ENCODE measurements at places on chromosomes 2 and 18.

DNA sequence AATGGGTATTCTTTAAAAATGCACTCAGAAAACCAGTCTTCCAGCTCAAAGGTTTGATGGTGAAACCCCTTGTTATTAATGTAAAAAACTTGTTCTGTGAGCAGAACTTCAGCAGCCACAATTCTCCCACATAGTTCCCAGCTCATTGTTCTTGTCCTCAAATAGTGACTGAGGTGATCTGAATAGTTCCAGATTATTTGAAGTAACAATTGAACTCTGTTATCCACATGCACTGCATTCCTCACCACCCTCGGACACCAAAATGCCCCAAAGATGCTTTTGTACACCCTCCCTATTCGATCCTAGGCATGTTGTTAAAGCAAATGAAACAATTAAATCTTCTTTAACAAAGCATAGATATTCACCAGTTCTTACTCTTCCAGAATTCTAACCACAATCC lies 2186.8 kb upstream of the CELF4 start:
- DNase-seq, result no peak

GRCh38 chr2:3463944-3464343 lies 55.4 kb downstream of the ADI1 start:
- no peak for DNase-seq

DNA sequence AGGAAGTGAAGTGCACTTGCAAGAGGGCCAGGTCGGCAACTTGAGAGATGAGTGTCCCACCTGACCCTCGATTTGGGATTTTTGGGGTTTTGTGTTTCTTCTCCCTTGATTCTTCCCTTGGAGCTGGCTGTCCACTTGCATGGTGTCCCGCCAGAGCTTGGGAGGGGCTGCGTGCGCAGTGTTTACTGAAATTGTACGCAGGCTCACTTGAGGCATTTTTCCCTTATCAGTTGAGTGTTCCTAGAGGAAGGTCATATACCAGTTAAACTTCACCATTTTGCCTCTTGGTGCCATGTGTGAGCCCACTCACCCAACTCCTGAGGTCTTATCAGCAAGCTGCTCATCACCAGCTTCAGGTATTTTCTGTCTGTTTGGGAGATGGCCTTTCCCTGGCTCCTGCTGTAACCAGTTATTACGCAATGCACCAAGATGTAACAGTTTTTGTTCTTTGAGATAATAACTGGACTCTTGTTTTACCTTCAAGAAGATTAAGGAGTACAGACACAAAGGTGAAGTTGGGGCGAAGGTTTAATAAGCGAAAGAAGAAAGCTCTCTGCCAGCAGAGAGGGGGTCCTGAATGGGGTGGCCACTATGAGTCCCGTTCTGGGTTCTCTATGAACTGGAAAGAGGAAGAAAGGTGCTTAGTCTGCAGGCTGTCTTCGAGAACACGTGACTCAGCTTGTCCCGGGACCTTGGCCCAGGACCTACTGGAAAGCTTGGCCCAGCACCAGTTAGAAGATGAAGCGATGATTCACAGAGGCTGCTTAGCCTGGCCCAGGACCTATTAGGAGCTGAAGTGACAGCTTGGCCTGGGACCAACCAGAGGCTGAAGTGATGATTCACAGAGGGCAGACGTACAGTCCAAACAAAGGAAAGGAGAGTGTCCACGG lies 21.5 kb upstream of the TXNL4A start:
- peak; percentile 55 for DNase-seq

DNA sequence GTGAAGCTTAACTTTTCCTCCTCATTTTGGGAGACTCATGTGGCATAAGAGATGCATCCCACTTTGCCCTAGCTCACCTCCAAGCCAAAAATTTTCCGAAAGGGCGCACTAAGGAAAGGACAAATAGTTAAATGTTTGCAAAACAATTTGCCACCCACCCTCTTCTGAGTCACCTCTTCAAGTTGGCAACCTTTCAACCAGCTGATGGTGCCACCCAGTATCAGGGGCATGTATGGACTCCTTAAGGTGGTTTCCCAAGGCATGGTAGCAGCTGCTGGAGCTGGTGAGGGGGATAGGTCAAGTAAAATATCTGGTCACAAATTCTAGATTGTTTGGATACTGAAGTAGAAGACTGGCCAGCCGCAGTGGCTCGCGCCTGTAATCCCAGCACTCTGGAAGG lies 17.2 kb upstream of the ITGAV start:
- no peak for DNase-seq

- DNase-seq, result no peak
These were observed 44.9 kb downstream of the SOCS6 start for GRCh38 chr18:70333757-70334156.

GRCh38 chr18:3058328-3059191 lies 45.6 kb upstream of the LPIN2 start:
- DNase-seq, result no peak

GRCh38 chr2:196131949-196132925 lies 39.1 kb downstream of the STK17B start:
- no peak for DNase-seq

DNA sequence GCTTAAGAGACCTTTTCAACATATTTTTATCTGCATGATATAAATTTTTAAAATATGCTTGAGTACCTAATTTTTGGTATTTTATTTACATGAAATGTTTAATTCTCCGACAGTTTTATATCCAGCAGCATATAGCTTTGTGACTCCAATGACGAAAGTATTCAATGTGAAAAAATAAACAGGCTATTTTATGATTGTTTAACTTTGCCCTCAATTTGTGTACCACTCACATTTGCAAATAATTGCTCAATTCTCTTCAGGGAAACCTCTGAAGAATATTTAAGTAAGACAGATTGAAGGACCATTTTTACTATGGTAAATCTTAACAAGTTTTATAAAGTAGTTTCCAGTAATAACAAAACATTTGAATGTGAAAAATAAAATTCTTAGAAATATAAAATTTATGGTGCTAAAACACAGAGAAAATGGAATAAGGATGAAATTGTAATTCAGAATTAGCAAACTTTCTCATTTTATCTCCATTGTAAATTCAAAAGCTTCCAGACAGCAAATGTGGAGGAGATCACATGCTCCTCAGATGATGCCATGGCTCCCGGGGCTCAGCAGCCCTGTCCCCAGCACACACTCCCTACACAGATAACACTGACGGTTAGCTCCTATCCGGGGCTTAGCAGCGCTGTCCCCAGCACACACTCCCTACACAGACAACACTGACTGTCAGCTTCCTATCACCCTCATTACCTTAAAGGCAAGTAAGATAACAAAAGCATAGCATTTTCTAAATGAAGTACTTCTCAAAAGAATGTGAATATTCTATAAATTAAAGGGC lies 39.7 kb downstream of the SH3YL1 start:
- DNase-seq, result no peak

GRCh38 chr2:21916934-21917522 lies 793.3 kb downstream of the TDRD15 start:
- DNase-seq, result no peak

GRCh38 chr2:187493877-187494568 lies 46.0 kb upstream of the CALCRL start:
- DNase-seq, result no peak

GRCh38 chr2:9693196-9693491 lies 62.3 kb upstream of the YWHAQ start:
- no peak for DNase-seq

DNA sequence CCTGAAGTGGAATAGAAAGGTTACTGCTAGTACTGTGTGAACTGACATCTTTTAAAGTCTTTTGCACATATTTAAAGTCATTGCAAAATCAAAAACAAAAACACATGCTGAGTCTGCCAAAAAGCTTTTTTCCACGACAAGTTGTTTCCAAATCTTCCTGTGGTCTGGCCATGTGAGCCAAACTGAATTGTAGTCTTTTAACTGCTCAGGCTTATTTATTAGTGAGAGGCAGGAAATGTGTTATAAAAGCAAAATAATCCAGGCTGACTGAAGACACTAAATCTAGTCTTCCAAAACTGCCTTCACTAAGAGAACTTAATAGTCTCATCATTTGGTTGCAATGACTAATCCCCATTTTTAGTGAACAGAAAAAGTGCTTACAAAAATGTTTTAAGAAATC lies 2.3 kb downstream of the KRCC1 start:
- no peak for DNase-seq

GRCh38 chr2:172305066-172305465 lies 122.3 kb upstream of the ITGA6 start:
- DNase-seq, result no peak

DNA sequence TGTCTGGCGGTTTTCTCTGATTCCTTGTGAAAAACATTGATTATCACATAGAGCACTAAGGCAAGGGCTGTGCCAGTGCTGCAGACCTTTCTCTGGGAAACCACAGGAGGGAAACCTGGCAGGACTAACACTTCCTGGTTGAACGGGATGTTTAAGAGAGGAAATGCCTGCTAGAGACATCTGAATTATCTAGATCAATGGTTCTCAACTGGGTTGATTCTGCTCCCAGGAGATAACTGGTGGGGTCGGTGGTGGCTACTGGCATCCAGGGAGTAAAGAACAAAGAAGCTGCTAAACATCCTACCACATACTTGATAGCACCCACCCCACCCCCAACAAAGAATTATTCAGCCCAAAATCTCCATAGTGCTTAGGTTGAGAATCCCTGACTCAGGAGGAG lies 37.5 kb downstream of the DDX18 start:
- no peak for DNase-seq

DNA sequence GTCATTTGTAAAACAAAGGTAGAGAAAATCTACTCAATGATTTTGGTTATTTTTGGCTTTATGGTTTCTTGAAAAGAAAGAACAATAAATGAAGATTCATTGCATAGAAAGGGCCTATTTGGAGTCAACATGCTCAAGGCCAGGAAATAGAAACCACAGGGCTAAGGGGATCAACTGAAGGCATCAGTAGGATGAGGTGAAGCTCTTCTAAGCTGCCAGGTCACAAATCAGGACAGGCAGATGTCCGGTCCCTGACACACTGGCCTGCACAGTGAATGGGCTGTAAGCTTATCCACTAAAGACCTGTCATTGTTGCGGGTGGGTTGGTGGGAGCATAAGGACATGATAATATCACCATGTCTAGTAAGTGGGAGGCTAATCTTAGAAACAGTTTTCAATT lies 31.6 kb upstream of the RNF138 start:
- DNase-seq, result no peak

GRCh38 chr2:99852376-99852934 lies 289.9 kb downstream of the AFF3 start:
- DNase-seq, result peak; percentile 43

GRCh38 chr2:96806468-96807126 lies 9.5 kb upstream of the CNNM3 start:
- no peak for DNase-seq

GRCh38 chr2:152251211-152251610 lies 75.6 kb upstream of the STAM2 start:
- DNase-seq, result no peak

- no peak for DNase-seq
These were observed 379.5 kb downstream of the ZNF516 start for GRCh38 chr18:76115580-76115979.

- no peak for DNase-seq
These were observed 768.6 kb upstream of the HS6ST1 start for GRCh38 chr2:129087133-129087813.

DNA sequence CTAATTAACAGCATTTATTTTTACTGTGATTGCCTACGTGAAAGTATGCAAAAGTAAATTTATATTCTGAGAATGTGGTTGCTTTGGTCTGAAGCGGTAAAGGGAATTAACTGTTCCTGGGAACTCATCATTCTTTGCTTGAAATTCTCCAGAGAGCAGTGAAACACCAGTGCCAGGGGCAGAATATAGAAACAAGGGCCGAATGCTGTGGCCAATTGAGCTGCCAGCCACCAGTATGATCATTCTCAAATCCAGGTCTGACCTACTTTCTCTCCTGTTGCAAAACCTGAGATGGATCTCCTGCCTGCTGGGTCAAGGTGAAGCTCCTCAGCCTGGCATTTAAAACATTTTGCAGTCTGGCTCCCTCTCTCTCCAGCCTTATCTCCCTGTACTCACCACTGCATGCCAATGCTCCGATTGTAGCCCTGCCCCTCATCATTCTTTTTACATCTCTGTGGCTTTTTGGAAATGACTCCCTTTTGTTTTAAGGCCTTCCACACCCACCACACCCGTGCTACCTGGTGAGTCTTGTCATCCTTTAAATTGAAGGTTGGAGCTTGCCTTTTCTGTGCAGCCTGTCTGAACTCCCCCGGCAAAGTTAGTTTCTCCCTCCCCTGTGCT lies 94.5 kb upstream of the TMEM178A start:
- DNase-seq, result no peak

DNA sequence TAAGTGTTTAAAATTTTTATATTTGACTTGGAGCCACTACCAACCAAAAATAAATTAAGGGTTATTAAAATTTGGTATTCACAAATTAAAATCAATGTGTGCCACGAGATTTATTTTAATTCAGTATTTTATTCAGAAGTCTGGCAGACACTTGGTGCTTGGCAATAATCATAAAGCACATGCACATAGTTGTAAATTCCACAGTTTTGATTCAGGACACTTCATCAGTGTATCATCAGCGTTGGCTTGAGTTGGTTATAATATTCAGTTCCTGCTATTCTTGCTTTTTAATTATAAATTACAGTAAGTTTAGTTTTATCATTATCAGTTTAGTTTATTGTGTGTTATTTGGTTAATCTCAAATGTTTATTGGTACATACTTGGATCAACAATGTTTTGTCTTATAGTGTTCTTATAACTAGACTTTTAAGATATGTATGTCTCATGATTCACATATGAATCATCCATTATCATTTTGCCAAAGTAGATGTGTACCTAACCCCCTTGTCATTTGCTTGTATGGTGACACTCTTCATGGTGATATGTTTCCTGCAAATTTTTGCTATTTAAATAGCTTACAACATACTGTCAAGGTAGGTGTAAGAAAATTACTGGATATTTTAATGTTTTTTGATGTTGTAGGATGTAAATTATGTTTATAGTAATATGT lies 237.9 kb downstream of the BABAM2 start:
- no peak for DNase-seq

DNA sequence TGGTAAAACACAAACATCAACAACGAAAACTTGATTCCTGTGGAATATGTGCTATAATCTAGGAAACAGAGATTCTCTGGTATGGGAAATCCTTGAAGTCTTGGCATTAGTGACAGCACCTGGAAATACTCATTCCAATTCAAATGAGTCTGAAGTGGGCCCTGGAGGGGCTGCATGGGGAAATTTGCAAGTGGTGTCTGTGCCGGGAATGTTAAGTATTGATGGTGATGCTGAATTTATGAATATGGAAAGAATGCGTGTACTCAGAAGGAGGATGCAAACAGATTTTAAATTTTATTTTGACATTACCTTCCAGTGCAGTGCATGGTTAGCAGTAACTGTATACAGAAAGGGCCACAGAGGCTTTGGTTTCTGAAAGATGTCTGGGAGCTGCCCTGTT lies 37.2 kb downstream of the PTPRM start:
- no peak for DNase-seq

DNA sequence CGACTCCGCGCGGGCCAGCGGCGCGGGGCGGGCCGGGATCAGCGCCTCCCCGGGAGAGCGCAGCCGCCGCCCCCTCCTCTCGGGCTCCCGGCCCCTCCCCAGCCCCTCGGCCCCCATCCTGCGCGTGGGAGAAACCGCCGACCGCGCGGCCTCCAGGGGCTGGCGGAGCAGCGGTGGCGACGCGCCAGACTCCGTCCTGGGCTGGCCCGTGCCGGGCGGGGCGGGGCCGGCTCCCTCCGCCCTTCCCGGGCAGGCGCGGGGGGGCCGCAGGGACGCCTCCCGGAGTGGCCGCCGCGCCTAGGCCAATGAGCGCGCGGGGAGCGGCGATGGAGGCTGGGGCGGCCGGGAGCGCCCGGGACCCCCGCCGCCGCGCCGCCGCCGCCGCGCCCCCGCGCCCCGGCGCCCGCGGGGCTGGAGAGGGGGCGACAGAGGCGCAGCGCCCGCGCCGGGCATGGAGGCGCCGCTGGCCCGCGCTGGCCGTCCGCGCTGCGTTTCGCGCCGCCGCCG lies 49.1 kb downstream of the KCNIP3 start:
- DNase-seq, result peak; percentile 68

- DNase-seq, result no peak
These were observed 1128.4 kb downstream of the TSN start for GRCh38 chr2:122883849-122884248.

Data from right lobe of liver (tissue), 6 donors.